ENCODE measurements at places on chromosomes 1 and 21. TPM values are rescaled to one million over a fixed set of nuclear protein-coding genes. Genes with fewer than 3 reads are reported as not detected.

NOS1AP gene
- total RNA-seq, result 0.98 TPM

- no peak for DNase-seq
Observed at GRCh38 chr1:234907208-234907939, 221.3 kb downstream of the TOMM20 start.

BCAR3 gene
- total RNA-seq, result 112 TPM

GRCh38 chr1:228295981-228296380 lies 88.1 kb downstream of the OBSCN start:
- DNase-seq, result no peak

GRCh38 chr1:150234566-150235293 lies 1.2 kb downstream of the ANP32E start:
- peak; percentile 70 for DNase-seq

- DNase-seq, result no peak
Observed at GRCh38 chr21:28683982-28684752, 308.5 kb downstream of the LTN1 start.

DNA sequence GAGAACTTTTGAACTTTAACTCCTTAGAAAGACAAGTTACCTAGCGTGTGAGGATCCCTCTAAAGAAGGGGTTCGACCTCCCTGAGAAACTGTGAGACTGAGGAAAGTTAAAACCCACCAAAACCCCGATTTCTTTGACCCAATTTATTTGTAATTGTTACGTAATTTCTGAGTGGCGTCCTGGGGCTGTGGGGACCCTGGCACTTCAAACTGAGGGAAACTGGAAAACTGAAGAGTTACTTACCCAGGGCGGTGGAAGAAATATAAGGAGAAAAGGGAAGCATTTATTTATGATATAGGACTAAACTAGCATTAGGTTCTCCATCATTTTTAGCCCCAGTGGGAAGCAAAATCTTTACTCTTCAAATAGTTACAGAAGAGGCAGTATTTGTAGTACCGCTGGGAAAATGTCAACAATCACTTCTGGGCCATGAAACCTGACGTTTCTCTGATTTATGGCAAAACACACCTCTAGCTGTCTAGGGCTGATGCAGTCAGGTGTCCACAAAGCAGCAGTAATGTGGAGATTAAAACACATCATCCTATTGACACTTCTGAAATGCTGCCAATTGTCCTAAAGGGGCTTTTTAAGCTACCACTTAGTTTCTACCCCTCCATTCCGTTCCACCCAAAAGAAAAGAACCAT lies 430 bp downstream of the S100B start:
- no peak for DNase-seq

ETS2 gene
- total RNA-seq, result 8.5 TPM

DNA sequence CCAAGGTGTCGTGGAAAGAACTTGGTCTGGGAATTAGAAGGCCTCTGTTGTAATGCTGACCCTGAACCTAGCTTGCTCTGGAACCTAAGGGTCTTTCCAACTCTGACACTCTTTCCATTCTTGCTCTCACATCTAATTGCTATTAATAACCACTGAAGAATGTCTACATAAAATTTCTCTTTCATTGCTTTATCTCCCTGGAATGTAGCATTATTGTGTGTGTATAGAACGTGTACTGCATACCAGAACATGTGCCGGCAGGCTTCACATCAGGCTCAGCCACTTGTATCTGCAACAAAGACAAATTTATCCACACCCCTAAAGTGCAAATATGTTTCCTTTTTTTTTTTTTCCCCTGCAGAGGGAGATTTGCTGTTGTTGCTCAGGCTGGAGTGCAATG lies 13.9 kb upstream of the LAX1 start:
- peak; percentile 8 for DNase-seq

DNA sequence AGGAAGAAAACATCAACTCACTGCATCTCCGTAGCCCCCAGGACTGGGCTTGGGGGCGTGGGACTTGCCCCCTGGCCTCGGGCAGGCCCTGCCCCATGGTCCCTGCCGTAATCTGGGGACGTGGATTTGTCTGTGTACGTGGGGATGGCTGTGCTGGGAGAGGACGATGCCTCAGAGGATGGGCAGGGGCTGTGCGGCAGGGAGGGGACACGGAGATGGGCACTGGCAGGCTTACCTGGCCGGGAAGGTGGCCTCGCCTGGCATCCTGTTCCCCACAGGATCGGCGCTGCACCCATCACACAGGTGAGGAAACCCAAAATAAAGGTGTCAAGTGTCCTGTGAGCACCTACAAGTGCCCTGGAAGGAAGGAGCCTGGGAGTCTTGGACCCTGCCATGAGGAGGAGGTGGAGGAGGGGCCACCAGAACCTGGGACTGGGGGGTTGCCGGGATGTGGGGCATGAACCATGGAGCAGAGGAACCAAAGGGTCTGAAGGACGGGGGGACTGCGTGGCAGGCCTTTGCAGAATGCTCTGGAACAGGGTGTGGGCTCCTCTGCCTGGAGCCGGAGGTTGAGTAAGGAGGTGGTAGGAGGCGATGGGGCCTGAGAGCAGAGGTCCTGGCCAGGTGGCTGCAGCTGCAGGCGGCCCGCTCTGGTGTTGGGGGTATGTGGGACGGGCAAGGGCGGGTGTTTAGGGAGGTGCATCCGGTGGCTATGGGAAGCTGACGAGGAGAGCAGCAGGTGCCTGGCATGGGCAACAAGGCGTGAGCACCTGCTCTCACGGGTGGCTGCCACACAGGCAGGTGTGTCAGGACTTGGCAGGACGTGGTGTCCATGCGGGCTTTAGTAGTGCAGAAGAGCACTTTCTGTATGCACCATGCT lies 27.8 kb upstream of the LRRC3 start:
- no peak for DNase-seq

UTS2 gene
- total RNA-seq, result not detected

GRCh38 chr1:99867682-99868081 lies 17.5 kb downstream of the AGL start:
- DNase-seq, result no peak

DNA sequence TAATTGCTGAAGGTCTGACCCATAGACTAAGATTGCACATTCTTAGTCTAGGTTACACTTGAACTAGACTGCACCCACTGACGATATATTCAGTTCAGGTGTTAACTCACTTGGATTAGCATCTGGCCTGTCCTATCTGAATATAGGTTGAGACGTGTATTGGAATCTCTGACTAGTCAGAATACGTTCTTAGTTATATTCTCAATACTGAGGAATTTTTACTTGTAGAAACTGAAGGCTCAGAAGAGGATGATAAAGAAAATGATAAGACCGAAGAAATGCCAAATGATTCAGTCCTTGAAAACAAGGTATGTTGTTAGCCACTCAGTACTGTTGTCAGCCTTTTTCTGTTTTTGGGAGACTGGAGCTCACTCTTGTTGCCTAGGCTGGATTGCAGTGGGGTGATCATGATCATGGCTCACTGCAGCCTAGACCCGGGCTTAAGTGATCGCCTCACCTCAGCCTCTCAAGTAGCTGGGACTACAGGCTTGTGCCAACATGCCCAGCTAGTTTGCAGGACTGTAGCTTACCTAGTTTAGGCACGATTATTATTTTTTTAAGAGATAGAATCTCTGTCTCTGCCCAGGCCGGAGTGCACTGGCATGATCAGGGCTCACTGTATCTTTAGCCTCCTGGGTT lies 10.8 kb downstream of the CCDC17 start:
- DNase-seq, result no peak

GRCh38 chr1:98556521-98557158 lies 104.9 kb upstream of the SNX7 start:
- peak; percentile 34 for DNase-seq

TMIGD3 gene
- not detected for total RNA-seq

GRCh38 chr1:32861904-32862695 lies 8.6 kb downstream of the FNDC5 start:
- DNase-seq, result peak; percentile 43

DNA sequence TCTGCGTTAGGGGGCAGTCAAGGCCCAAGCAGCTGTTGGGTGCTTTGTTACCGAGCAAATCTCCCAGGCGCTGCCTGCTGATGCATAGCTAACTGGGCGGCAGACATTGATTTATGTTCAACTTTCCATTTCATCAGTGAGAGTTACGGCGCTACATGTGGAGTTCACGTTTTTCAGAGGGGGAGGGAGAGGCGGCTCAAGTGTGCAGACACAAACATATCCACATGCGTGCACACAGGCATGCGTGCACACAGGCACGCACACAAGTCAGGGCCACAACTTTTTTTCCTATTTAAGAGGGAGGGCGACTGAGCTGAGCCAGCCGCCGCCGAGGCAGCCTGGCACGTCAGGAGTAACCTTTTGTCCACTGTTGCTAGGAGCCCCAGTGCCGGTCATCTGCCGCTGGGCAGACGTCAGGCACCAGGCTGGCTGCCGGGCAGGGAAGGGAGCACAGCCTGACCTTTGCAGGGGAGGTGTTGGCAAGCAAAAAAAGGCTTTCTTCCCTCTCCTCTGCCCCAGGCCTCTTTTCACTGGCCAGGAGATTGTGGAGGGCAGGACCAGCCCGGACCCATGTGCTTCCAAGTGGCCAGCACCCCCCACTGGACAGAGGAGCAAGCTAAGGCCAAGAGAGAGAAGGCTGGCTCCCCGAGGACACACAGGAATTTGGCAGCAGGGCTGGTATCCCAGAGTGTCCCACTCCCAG lies 73.3 kb downstream of the MRPL37 start:
- DNase-seq, result peak; percentile 91

DNA sequence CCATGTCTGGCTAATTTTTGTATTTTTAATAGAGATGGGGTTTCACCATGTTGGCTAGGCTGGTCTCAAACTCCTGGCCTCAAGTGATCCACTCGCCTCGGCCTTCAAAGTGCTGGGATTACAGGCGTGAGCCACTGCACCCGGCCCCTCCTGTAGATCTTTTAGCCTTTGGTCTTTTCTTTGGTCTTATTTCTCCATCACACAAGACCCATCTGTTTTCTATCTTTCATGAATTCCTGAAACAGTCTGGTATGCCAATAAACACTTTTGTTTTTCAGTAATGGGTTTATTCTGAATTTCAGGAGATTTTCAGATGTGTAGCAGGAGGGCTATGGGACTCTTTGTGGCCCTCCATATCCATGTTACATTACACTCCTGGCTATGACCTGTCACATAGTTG lies 23.2 kb downstream of the ERRFI1 start:
- no peak for DNase-seq
